ENCODE measurements at places on chromosomes 2 and 18.

DNA sequence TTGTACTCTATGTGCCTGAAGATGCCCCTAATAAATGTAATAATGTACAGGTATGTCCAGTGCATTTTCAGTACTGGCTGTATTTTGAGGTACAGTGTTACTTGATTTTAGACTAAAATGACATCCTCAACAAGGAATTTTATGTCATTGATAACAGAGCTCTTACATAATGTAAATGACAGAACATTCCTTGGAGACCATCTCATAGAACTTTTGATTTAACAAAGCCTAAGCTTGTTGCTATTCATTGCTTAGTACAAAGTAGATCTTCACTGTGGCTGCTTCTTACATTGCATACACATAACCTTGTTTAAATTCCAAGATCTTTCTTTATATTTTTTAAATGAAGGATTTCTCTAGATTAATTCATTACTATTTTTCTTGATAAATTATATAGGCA, 24.1 kb downstream of the DYNC1I2 start:
- DNase-seq = no peak

- no peak for DNase-seq
These were observed 6.0 kb upstream of the NCK2 start for GRCh38 chr2:105738658-105739241.

GRCh38 chr2:47321411-47322031, 81.4 kb upstream of the MSH2 start:
- no peak for DNase-seq

- DNase-seq = peak; percentile 46
These were observed 1.5 kb downstream of the UCN start for GRCh38 chr2:27306573-27307286.

DNA sequence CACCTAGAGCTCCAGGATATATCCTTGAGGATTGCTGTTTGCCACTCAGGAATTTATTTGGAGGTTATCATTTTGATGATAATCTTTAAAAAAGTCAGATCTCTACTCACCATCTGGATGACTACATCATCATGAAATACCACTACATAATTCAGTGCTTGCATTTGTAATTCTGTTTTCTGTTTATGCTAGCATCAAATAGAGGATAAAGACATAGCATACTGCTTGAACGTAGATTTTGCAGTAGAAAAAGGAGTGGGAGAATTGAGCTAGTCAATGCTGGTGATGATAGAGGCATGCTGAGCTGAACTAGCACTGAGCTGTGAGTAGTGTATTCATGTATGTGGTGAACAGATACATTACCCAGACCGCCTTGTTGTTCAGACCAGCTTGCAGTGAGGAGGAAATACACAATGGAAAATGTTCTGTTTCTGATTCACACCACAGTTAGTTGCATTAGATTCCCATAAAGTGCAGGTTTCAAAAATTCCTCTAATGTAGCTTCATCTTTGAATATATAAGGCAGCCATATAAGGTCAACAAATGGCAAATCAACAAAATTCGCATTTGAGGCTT, 68.8 kb upstream of the CDC42EP3 start:
- no peak for DNase-seq

DNA sequence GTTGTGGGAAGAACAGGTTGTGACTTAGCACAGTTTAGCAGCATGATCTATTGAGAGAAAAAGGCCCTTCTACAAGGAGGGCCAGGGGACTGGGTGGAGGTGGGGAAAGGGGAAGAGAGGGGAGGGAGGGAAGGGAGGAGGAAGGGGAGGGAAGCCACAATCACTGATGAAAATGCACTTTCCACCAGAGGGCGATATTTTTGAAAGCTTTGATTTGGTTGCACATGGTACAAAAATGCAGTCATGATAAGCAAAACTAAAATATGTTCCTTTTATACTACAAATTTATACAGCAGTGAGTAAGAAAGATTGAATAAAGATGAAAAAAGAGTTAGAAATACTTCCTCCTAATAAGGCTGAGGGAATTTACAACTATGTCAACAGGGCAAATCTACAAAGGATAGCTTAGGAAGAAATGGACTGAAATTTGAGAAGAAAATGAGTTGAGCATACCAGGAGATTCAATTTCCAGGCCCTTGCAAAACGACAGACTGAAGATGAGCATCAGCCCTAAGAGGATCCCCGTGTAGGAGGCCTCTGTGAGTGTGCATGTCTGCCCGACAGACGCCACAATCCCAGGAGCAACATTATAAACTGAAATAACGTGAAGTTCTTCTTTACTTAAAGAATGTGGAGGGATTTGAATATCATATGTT, 17.2 kb downstream of the SH3YL1 start:
- no peak for DNase-seq

DNA sequence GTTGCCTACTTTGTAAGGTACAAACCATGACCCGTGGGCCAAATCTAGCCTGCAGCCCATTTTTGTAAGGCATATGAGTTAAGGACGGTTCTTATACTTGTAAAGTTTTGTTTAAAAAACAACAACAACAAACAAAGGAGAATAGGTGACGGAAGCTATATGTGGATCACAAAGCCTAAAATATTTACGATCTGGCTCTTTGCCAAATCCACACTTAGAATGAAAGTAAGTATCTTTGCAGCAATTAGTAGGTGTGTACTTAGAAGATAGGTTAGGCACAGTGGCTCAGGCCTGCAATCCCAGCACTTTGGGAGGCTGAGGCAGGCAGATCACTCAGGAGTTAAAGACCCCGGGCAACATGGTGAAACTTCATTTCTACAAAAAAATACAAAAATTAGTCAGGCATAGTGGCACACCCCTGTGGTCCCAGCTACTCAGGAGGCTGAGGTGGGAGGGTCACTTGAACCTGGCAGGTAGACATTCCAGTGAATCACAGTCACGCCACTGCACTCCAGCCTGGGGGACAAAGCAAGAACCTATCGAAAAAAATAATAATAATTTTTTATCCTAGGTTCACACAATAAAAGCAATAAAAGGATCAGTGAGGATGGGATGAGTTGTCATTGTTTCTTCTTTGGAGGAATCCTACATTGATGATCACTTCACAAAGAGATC, 57.8 kb upstream of the CTAGE1 start:
- DNase-seq = no peak

- no peak for DNase-seq
These were observed 776.1 kb upstream of the ID2 start for GRCh38 chr2:7905756-7906155.

GRCh38 chr2:4915357-4915756, 776.8 kb upstream of the SOX11 start:
- no peak for DNase-seq

DNA sequence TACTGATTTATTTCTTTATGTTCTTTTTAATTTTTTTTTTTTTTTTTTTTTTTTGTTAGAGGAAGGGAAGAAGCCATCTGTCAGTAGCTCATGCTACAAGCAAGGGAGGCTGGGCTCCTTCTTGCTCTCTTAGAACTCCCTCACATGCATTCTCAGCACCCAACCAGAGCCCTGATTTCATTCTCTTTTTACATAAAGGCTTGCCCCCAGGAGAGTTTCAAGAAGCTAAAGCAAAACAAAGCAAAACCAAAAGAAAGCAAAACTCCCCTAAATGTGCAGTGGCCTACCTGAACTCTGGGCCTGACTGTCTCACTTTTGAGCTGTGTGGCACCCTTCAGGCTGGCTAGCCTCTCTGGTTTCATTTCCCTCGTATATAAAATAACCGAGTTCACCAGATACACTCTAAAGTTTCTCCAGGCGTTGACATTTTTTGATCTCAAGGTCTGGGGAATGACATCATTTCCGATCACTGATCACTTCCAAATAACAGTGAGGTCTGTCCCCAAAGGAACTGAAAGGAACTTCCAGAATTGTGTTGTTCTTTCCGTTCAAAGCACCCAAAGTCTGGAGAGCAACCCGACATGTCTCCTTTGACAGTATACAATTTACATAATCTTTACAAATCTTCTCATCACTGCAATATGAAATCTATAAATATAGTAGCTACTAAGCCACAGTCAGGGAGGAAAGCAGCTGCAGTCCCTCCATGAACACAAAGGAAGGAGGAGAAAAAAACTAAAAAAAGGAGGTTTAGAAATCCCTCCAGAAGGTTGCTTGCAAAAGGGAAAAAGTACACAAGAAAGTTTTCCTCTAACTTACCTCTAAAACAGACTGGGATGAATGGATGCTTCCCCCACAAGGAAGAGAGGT, 145.6 kb upstream of the NCK2 start:
- no peak for DNase-seq

DNA sequence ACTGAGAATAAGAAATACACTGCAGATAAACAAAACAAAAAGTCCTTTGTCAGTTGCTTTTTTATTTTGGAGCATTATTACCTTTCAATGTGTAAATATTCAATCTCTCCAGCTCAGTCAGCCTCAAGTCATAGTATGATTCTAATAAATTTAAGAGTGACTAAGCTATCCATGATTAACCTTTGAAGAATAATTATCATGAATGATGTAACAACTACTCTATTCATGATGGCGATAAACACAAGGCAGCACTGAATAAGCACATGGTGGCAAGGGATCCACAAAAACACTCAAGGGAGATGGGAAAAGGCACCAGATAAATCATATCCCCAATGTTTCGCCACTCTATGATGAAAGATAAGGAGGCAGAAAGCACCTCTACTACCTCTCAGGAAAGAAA, 67.0 kb downstream of the MAP4K3 start:
- DNase-seq = no peak

DNA sequence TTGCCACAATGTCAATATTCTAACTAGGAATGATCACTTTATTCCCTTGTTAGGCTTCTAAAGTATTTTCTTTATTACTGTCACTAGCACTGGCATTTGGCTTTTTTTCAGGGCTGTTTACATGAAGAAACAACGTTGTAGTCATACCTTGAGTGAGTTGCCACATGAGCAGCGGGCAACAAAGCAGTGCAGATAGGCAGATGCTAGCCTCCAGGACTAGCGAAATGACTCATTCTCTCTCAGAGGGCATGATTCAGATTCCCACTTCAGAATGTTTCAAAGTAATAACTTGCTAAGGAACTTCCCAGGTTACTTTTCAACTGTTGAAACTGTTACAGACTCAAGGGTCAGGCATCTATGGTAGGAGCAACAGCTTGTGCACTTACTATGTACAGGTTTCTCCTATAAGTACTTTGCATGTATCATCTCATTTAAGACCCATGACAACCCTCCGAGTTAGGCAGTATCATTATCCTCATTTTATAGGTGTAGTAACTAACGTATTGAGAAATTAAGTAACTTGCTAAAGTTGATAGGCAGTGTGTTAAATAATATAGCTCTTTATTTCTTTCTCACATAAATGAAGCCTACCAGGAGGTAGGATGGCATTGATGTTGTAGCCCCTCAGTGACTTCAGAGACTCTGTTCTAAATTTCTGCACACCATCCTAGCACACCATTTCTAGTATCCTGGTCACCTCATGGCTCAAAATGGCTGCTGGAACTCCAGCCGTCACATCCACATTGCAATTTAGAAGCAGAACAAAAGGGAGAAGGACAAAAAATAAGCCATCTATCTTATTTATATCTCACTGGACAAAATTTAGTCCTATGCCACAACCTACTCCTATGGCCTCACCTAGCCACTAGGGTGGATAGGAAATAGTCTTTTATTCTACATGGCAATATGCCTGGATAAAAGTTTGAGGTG, 83.3 kb downstream of the ICOS start:
- DNase-seq = peak; percentile 69

All from stimulated activated CD4-positive, alpha-beta T cell treated with anti-CD3 and anti-CD28 coated beads, Interleukin-2, amount 100 ng/mL, for 24 hours (primary cell).